ENCODE measurements at places on chromosomes 6 and 20.

GRCh38 chr6:152049502-152049901 lies 242.0 kb downstream of the ESR1 start:
- DNase-seq = no peak

DNA sequence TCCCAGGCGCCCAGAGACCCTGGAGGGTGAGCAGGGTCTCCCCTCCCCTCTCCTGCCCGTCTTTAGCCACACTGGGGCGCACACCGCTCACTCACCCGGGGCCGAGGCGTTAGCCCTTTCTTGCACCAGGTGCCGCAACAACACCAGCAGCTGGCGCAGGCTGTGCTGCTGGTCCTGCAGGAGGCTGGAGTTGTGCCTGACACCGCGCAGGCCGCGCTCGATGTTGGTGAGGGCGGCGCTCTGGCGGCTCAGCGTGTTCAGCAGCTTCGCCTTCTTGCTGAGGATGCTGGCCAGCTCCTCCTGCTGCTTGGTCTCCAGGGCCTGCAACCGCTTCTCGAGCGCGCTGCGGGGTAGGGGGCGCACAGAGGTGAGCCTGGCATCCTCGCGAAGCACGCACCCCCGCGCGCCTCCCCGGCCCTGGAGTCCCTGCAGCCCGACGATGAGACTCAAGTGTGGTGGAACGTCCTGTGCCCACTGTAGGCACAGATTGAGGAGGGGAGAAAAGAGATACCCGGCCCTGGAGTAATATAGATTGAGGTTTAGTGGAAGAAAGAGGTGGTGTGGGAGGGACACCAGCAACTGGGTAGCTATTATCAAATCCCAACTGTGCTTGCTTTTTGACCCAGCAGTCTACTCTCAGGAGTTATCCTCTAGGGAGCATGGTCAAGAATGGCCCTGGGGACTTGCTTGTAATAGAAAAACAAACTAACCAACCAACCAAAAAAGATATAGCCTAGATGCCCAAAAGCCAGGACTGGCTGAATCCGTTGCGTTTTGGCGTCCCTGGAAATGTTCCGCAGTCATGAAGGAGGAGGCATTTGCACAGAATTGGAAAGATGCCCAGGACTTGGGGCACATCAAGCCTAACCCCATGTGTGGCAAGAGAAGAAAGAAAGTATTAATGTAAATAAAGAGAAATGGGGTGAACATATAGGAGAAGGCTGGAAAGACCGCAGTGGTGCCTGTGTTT lies 30.9 kb downstream of the ANGPT4 start:
- no peak for DNase-seq

GRCh38 chr20:10642856-10643559 lies 30.8 kb downstream of the JAG1 start:
- DNase-seq = no peak

DNA sequence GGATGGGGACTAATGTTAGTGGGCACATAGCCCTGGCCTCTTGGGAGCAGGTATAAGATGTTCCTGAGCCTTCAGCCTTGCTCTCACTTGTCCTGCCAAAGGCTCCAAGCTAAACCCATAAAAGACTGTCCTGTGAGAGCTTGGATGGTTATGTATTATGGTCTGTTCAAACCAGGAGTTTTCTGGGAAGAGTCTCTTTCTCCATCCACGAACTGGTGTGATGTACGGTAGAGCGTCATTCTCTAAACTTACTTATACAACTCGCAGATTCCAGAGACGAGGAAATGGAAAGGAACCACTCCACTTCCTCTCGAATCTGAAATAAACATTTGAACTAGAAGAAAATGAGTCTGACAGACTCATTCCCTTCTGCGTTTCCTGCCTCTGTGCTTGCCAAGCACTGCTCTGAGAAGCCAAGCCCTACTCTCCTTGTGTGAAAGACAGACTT lies 5.3 kb downstream of the SOBP start:
- DNase-seq = no peak

DNA sequence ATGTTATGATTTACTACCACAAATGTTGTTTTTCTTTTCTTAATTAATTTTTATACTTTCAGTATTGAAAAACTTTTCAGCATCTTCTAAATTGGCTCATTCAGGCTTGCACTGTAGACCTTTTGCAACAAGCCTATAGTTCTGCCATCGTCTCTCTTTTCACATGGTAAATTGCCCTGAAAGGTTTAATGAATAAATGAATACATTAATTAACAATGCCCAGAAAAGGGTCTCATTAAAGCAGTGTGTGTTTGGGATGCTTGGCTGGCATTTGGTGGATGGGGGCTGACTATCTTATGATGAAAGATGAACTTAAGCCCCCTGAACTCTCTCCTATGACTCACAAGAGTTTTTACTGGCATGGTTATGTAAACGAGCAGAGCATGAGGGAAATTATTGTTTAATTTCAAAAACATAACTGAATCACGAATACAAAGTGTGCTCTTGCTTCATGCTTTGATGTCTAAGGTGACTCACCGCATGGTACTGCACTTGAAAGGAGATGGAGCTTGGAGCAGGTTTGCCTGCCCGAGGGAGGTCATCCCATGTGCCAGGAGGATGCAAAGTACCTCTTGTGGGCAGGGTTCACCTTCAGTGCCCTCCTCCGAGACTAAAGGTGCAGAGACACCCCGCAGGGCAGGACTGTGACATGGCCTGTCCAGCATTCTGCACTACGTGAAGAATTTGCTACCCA lies 13.8 kb upstream of the PCK1 start:
- no peak for DNase-seq

- no peak for DNase-seq
Measured at GRCh38 chr6:107106165-107106564, 9.2 kb downstream of the BEND3 start.

DNA sequence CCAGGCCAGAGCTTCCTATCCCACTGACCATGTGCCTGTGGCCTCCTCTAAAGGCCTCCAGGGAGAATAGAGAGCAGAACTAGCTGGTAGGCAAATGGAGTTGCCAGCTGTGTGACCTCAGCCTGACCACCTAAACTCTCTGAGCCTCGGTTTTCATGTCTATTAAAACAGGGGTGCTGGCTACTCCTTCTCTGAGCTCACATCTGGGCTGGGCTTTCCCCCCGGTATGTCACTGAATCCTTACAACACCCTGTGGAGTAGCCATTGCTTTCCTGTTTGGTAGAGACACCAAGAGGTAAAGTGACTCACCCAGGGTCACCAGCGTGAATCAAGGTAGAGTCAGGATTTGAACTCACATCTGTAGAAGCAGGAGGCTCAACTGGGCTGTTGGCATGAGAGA lies 132.1 kb downstream of the JPH2 start:
- DNase-seq = peak; percentile 37

- DNase-seq = no peak
Measured at GRCh38 chr6:28580475-28580874, 54.8 kb downstream of the GPX5 start.

- no peak for DNase-seq
Measured at GRCh38 chr6:32794510-32794909, 22.3 kb downstream of the HLA-DOB start.

- DNase-seq = no peak
Measured at GRCh38 chr6:130037207-130037811, 18.9 kb downstream of the L3MBTL3 start.

DNA sequence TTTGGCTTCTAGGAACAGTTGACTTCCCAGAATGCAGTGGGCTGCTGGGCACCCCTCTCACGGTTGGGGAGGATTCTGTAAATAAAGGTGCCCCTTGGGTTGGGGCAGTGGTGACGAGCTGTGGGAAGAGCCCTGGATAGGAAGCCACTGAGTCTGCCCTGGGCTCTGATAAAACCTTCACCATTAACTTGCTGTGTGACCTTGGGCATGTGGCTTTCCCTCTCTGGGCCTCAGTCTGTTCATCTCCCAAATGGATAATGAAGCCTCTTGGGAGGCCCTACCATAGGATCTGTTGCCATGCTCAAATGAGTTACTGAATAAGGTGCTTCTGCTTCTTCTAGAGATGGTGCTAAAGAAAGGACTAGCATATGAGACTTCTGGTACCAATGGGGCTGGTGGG lies 3.7 kb downstream of the CRIP3 start:
- DNase-seq = no peak

- no peak for DNase-seq
Measured at GRCh38 chr6:38552121-38552520, 87.6 kb downstream of the BTBD9 start.

GRCh38 chr6:72746276-72746675 lies 124.4 kb downstream of the KCNQ5 start:
- DNase-seq = no peak

DNA sequence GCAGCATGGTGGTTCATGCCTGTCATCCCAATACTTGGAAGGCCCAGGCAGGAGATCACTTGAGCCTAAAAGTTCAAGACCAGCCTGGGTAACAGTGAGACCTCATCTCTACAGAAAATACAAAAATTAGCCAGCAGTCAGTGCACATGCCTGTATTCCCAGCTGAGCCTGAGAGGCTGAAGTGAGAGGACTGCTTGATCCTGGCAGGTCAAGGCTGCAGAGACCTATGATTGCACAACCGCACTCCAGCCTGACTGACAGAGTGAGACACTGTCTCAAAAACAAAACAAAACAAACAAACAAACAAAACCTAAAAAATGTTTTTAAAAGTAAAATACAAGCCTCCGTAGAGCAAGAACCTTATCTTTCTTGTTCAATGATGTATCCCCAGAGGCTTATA lies 6.0 kb downstream of the CEP85L start:
- no peak for DNase-seq

DNA sequence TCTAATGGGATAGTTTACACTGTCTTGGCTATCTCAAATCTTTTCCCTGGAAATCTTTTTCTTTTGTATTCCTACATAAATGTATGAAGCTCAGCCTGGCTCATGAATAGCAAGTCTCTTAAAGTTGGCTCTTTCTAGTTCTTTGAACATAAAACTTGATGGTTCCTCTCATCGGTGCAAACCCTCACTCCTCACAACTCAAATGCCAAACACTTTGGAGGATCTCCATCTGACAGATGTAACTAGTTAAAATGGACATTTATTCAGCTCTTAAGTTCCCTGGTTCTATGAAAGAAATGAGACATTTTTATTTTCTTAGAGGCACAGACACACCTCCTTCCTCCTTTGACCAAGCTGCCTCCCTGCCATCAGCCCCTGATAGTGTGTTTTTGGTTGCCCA lies 43.6 kb upstream of the IL17A start:
- DNase-seq = no peak

GRCh38 chr6:141413196-141413595 lies 719.5 kb upstream of the GJE1 start:
- DNase-seq = no peak

- no peak for DNase-seq
Measured at GRCh38 chr20:11716239-11716944, 201.3 kb upstream of the BTBD3 start.

DNA sequence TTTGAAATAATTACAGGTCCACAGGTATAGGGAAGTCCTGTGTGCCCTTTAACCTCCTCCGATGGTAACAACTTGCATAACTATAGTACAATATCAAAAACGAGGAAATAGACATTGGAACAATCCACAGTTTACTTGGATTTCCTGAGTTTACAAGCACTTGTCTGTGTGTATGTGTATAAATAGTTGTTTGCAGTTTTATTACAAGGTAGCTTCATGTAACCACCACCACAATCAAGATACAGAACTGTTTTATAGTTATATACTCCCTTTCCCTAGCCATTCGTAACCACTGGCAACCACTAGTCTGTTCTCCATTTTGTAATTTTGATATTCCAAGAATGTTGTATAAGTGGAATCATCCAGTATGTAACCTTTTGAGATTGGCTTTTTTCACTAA lies 9.1 kb downstream of the FBXO9 start:
- DNase-seq = no peak

GRCh38 chr20:57814529-57814928 lies 104.7 kb upstream of the PMEPA1 start:
- no peak for DNase-seq

GRCh38 chr6:21505574-21505990 lies 88.0 kb upstream of the SOX4 start:
- DNase-seq = no peak

- DNase-seq = no peak
Measured at GRCh38 chr6:113647143-113647889, 209.8 kb upstream of the MARCKS start.

- no peak for DNase-seq
Measured at GRCh38 chr20:36644032-36644705, 1.8 kb downstream of the SLA2 start.

DNA sequence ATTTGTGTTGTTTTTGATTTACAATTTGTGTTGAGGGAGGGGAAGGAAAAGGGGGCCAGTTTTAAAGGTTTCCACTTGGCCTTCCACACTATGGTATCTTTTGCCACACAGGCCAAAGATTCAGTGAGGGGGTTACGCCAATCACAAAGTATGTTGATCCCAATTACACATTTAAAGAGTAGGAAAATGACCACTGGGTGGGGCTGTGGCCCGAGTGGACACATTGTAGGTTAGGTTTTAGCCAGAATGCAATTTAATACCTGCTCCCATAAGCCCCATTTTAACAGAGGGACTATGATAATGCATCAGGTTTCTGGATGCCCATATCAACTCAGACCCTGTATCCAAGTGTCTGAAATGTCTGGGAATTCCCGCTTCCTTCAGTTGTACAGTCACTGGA lies 15.6 kb downstream of the VGLL2 start:
- DNase-seq = no peak

- no peak for DNase-seq
Measured at GRCh38 chr20:38434301-38434741, 807 bp downstream of the SNHG17 start.

DNA sequence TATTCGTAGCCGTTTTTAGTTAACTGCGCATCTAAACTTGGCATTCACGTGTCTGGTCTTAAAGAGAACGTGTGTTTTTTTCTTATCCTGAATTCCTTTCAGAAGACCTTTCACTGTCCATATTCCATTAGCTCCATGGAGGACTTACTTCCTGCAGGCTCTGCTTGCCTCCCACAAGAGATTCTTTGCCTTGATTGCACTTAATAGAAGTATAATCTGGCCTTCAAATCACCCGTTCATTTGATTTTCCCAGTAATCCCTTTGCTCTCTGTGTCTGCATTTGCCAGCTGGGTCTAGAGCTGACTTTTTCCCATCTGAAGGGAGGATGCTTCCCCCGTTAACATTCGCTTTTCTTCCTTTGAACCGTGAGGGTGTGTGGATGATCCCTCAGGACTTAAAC lies 79.5 kb downstream of the RNF182 start:
- no peak for DNase-seq

DNA sequence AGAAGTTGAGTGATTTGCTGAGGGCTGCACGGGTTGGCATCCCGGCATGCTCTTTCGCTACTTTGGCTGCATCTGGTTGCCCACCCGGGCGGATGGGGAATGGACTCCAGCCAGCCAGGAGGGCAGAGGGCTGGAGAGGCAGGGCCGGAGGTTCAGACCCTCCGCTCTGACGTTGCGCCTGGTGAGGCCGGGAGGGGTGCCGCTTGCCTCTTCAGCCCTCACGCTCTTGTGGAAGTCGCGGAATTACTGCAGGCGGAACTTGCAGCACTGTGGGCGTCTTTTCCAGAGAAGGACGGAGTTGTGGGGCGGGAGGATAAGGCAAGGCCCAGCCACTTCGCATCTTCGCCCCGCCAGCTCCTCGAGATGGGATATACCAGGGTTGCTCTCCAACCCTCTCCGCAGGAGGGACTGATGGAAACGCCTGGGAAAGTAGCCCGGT lies 656 bp downstream of the RTEL1 start:
- DNase-seq = no peak

GRCh38 chr6:28565823-28566526 lies 40.3 kb downstream of the GPX5 start:
- DNase-seq = no peak

Data from vagina (tissue), 2 donors.